ENCODE measurements at places on chromosomes 7 and 10. TPM values are rescaled to one million over a fixed set of nuclear protein-coding genes. Genes with fewer than 3 reads are reported as not detected.

Gene COBL
- total RNA-seq, result 129 TPM

Gene MSMB
- not detected for total RNA-seq

Gene CALD1
- 96.2 TPM for total RNA-seq

Gene MCU
- 49.2 TPM for total RNA-seq

Gene SMO
- 2.7 TPM for total RNA-seq

Gene MLXIPL
- total RNA-seq, result 114 TPM

Gene ANKRD61
- total RNA-seq, result not detected

Gene NRCAM
- total RNA-seq, result 0.85 TPM

Gene LLCFC1
- not detected for total RNA-seq

Gene CABCOCO1
- total RNA-seq, result not detected

Gene MBLAC1
- total RNA-seq, result 3.6 TPM

Gene CYP2C19
- total RNA-seq, result 23.1 TPM

Gene MYO3A
- 0.13 TPM for total RNA-seq

Gene CALML5
- total RNA-seq, result not detected

All from Peyer's patch (tissue), 4 donors.